ENCODE measurements at places on chromosomes 1 and 21.

DNA sequence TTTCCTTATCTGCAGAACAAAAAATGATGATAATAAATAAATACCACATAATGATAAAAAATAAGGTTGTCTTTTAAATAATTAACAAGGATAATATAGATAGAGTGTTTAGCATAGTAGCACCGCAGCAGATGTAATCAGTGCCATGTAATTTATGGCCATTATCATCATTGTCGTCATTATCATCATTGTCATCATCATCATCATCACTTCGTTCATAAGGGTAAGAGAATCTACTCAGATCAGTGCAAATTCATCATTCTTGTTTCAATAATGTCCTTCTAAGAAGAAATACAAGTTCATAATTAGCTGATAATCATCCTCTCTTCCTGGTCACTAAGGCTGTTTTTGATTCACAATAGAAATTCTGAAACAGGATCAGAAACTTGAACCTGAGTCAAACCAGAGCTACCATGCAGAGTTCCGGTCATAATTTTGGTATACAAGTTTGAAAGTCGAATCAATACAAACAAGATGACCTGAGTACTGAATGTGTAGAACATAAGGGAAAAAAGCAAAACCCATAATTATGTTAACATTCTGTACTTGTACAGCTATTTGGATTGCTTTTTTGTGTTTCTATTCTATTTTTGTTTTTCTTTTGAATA lies 172.0 kb downstream of the LRRC40 start:
- no peak for DNase-seq

DNA sequence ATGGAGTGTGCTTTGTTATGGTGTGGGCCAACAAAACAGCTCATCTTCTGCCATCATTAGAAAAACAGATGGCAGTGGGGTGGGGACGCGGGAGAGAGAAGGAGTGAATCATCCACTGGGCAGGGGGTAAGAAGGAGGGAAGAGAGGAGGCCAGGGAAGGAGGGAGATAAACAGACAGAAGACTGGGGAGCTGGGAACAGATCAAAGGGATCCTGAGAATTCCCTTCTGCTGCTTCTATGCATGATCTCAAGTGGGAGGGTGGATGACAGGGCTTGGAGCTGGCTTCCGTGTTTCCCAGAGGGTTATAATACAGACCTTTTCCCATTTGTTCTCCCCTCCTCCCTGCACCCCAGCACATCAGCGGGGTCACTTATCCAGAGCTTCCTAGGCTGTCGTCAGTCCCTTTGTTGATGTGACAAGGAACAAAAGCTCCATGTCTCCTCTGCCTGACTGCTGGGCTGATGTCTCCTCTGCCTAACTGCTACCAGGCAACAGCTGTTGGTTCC lies 338.6 kb downstream of the PAPPA2 start:
- no peak for DNase-seq

DNA sequence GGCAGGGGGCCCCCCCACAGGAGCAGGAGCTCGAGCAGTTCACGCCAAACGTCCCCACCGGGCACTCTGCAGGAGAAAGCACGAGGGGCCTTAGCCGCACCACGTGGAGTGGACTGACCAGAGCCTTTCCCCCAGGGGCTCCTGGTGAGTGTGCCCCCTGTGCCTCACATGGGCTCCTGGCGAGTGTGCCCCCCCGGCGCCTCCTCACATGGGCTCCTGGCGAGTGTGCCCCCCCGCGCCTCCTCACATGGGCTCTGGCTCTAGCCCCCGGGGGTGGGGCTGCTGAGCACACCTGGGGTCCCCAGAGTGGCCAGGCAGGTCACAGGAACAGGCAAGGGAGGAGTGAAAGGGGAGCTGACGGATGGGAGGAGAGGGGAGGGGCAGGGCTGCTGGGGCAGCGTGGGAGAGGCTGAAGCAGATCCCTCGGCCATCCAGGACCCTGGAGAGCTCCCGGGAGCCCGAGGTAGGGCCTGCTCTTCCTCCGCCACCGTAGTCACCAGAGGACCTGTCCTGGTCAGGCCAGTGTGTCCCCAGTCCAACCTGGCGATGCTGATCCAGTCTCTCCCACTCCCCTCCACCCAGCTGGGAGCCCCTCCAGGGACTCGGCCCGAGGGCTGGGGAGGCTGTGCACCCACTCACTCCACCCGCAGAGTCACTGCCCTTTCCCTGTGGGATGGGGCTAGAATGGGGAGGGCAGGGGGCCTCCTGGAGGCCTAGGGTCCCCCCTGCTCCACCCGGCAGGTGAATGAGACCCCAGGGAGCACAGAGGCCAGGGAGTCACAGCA lies 47.6 kb downstream of the ARHGEF16 start:
- no peak for DNase-seq

DNA sequence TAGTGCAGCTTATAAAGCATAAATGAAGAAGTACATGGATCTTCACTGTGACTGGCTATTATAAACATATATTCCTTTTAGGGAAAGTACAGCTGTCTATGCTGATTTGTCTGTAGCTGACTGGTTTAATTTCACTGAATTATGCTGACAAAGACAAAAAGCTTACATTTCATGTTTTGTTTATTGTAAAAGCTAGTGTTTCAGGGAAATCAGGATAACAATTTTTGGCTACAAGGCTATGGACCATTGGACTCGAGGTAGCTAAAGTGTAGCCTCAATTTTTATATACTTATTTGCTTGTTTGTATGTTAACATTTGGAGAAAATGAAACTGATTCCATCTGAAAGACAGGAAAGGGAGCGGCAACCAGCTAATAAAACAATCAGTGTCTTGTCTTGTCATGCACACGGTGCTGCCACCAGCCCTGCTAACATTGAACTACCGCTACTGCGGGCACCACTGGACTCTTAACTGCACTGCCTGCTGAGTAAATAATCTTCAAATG lies 480.2 kb downstream of the COL11A1 start:
- DNase-seq = no peak

All from activated CD4-positive, alpha-beta T cell treated with anti-CD3 and anti-CD28 coated beads for 48 hours (primary cell).